Stimulated activated CD8-positive, alpha-beta memory T cell treated with anti-CD3 and anti-CD28 coated beads, Interleukin-15, amount 100 ng/mL, for 4 hours (primary cell): ENCODE measurements at places on chromosomes 1 and 21.

DNA sequence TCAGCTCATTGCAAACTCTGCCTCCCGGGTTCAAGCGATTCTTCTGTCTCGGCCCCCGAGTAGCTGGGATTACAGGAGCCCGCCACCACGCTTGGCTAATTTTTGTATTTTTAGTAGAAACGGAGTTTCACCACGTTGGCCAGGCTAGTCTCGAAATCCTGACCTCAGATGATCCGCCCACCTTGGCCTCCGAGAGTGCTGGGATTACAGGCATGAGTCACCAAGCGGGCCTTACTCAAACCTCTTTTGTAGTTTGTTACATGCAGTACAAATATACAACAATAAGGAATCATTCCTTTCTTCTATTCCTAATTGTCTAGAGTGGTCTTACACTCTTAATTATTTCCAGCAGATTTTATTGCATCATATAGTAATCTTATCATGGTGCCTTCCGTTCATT, 16.6 kb downstream of the SPATA17 start:
- no peak for DNase-seq

GRCh38 chr1:151716771-151717631, at the start of gene CELF3:
CELF3 (minus strand) TSS chr1:151716803; CDS start chr1:151716020, 783 bp downstream.
- DNase-seq: no peak

DNA sequence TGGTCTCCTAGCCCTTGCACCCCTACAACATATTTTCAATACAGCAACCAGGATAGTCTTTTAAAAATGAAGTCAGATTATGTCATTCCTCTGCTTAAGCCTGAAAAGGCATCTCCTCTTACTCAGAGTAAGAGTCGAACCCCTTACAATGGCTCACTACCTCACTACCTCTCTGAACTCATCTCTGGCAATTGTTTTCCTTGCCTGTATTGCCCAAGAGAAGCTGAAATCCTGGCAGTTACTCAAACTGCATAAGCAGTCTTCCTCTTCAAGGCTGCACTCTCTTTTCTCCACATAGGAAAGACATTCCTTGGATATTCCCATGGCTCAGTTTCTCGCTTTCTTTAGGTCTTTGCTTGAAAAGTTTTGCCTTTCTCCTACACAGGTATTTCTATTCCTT, 22.7 kb downstream of the CLDN8 start:
- no peak for DNase-seq

GRCh38 chr21:41446586-41446985, 20.5 kb downstream of the MX1 start:
- DNase-seq: no peak

GRCh38 chr1:156928043-156928602, 7.7 kb downstream of the LRRC71 start:
- no peak for DNase-seq

DNA sequence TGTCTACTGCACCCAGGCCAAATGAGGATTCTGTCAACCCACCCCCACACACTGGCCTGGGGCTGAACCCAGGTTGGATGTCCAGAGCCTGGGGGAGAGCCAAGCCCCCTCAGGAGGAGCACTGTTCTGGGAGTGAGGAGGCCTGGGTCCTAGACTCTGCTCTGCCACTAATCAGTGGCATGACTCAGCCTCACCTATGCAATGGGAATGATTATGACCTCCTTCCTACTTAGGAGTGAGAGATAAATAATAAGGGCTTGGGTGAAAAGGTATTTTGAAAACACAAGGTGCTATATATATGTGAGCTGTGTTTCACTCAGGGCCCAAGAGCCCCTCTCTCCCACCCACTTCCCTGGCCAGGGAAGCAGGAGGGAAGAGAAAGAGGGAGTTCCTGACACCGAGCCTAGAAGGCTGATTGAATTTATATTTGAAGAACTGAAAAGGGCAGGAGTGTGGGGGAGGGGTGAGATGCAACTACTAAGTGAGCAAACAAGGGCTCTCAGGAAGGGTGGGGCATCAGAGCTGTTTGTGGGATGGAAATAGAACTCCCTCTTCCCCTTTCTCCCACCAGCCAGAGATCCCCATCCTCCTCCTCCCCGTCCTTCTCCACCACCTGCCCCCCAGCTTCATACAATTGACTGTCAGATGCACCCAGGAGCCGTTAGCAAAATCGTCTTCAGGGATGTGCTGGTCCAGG, 8.2 kb downstream of the IGSF9 start:
- no peak for DNase-seq

DNA sequence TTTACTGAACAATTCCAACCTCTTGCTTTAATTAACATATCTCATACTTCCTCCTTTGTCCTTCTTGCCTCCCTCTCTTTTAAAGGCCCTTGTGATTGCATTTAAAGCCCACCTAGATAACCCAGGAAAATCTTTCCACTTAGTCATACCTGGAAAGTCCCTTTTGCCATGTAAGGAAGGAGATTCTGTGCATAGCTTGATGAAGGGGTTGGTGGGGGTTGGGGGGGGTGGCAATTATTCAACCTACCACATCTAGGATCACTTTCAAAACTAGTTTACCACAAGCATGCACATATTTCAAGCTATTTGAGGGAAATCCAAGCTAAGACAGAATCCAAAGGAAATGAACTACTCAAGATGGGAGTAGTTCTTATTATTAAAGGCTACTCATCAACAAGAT, 249.1 kb upstream of the PTBP2 start:
- DNase-seq: no peak

DNA sequence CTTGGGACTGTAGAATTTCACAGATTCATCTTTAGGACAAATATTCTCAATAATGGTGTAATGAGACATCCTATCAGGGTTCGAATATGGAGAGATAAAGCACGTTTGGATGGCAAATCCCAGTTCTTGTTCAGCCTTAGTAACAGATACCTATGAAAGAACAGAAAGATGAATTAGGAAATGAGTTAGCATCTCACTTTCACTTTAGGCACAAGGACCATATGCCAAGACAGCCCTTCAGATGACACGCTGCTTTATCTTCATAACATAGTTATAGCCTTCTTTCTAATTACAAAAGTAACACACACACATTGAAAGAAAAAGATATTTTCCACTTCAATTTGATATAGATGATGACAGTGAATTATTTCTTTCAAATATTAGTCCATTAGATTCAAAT, 173.6 kb downstream of the TGFBR3 start:
- no peak for DNase-seq

DNA sequence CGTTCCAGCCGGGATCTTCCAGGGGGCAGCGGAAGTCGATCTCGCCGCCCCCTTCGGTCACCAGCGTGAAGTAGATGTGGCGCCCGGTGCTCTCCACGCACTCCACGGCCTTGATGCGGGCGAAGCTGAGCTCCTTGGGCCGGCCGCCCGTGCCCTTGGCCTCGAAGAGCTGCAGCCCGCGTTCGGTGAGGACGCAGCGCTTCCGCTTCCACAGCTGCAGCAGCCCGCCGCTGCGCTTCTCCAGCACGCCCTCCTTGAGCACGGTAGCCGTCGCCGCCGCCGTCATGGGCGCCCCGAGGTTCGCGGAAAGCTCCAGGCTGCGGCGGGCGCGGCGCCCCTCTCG, 516 bp downstream of the PHLDA3 start:
- DNase-seq: no peak

- no peak for DNase-seq
These were observed 142.5 kb downstream of the CTH start for GRCh38 chr1:70553567-70553956.

GRCh38 chr1:182835806-182836205, 3.3 kb upstream of the DHX9 start:
- DNase-seq: no peak

DNA sequence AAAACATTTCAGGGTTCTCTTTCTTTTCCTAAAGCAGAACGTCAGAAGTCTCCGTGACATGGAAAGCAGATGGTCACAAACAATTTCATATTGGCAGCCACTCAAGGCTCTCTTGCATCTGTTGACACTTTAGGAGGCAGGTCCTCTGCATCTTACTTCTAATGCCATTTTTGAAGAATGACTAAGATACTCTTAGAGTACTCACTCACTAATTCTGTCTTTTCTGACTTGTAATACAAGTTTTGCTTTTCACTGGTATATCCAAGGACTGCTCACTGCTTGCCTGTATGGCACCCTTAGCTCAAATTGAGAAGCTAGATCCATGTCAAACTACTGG, 68.3 kb downstream of the PRRX1 start:
- DNase-seq: no peak

DNA sequence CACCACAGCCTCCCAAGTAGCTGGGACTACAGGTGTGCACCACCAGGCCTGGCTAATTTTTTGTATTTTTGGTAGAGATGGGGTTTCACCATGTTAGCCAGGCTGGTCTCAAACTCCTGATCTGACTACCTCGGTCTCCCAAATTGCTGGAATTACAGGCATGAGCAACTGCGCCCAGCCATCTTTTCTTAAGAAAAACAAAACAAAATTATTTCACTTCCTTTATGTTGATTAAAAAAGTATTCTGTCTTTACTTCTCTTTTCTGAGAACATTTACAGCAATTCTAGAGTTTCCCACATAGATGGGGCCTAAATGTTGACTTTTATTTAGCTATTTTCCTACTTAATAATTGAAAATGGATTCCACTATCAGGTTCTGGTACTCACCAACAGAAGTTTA, 17.3 kb upstream of the TMEM183A start:
- DNase-seq: no peak

GRCh38 chr1:12591267-12591938, 26.6 kb downstream of the DHRS3 start:
- DNase-seq: no peak

DNA sequence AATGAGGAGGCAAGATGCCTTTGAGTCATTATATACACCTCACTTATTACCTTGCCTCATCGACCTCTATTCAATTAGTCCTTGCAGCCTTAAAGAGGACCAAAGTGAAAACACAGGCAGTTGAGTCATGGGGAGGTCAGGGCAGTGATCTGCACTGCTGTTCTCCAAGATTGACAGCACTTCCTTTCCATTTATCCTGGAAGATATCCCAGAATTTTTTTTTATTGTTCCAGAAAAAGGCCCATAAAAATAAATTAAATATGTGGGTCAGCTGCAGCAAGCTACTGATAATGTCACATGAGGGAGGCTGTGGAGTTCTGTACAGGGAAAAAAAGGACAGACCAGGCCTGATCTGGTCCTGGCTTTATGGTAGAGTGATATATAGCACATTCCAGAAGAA, 33.2 kb upstream of the CDC42BPA start:
- no peak for DNase-seq

GRCh38 chr1:61357539-61357938, 275.2 kb downstream of the NFIA start:
- no peak for DNase-seq

- no peak for DNase-seq
These were observed 27.9 kb downstream of the TNFRSF1B start for GRCh38 chr1:12194666-12195216.

- no peak for DNase-seq
These were observed 39.2 kb downstream of the CAMK2N1 start for GRCh38 chr1:20446796-20447195.

DNA sequence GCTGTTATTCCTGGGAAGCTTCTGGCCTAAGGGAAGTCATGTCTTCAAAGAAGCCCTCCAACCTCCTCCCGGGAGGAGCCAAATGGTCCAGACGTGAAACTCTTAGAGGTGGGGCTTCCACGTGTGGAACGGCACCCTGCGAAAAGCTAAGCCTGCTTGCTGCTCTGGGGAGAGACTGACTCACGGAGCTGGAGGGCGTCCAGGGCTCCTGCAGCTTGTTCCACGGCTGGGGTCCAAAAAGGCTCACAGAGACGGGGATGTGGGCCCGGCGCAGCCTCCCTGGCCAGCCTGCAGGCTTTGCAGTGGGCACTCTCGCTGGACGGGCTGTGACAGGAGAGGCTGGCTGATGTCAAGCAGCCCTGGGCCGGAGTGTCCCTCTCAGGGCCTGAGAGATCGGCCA, 105.1 kb downstream of the COLGALT2 start:
- DNase-seq: no peak

- no peak for DNase-seq
These were observed 16.8 kb downstream of the CR2 start for GRCh38 chr1:207470927-207471326.

DNA sequence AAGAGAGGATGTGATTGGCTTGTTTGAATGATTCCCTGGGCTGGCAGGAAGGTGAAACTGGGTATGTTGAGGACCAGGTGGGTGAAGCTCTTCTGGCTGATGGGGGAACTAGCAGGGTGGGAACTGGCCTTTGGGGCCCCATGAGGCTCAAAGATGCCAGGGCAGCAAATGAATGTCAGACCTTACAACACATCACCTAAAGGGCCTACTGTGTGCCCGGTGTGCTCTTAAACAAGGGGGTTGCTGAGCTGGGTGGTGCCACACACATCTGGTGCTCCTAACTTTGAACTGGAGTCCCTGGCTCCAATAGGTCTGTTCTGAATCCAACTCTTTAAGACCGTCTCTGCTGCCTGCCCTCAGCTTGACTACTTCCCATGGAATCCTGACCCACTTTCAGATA, 21.3 kb upstream of the HTR1D start:
- no peak for DNase-seq

- no peak for DNase-seq
These were observed 48.3 kb downstream of the SEC16B start for GRCh38 chr1:177921590-177921989.

DNA sequence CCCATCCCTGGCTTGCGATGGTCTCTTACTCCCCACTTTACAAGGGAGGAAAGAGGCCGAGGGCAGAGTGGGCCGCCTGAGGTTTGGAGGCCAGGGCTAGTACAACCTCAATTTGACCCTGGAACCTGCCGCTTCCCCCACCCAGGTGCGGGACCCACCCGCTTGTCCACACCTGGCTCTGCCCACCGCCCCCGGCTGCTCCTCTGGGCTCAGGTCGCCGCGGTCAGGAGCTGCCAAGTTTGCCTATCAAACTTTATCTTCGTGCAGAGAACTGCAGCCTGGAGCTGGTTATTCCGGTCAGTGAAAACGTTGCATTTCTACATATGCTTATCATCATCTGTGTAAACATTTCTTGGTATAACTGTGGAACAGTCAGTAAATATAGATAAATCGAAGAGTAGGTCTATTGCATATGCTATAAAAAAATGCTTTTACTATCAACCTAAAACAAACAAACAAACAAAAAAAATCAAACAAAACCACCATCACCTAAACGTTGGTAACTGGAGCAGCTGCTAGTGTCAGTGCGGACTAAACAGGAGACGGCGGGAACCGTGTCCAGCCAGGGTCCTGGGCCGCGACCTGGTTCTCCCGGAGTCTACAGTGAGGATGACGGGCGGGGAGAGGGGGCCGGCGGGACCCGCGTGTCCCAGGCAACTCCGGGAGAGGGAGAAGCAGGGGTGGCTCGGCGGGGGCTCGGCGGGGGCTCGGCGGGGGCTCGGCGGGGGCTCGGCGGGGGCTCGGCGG, 906 bp upstream of the ADARB1 start:
- no peak for DNase-seq

DNA sequence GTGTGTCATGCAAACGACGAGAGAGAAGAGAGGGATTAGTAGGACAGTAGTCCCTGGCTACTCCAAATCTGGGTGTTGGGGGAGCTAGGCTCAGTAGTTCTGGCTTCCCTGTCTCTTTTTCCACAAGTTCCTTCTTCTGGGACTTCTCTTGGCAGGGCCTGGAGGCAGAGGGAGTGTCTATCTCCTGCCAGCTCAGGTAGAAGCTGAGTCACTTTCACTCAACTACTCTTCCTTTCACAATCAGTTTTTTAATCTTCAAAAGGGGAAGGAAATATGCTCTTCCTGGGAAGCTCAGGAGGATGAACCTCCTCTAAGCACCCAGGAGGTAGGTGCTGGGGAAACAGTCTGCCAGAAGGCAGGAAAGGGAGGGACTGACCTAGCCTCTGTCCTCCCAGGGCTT, 35.2 kb upstream of the MAGOH start:
- no peak for DNase-seq
